ENCODE measurements at places on chromosomes 12 and 14.
A peak's percentile ranks its signal among the peaks of the same experiment; 100 is the strongest.

DNA sequence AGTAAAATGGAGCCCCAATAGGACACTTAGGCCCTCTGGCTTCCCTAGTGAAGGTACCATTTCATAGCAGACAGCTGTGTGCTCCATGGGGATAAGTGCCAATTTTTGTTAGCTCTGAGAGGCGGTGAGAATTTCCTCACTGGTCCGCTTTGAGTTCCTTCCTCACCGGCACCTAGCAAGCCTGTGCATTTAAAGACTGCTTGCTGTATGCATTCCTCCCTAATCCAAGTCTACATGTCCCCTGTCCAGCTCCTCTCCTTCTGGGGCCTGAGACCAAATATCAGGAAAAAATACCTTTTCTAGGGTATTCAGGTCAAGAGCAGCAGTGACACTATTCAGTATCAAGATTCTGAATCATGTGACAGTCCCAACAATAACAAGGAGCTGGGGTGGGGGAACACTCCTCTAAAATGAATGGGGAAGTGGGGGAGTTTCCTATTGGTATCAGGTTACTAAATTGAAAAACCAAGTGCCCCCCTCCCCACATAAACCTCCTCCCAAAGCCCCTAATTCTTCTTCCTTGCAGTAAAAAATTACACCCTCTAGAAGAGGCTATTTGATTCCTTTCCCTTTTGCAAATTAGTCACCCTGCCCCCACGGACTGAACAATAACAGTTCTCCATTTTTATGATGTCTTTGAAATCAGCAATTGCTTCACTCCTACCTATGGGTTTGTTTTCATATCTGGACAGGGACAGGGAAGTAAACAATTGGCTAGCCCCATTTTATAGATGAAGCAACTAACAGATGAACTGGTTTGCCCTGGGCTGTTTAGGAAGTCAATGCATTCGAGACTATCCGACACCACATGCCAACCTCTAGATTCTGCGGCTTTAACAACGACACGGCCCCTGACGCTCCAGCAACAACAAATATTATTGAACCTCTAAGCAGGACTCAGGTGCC, 28.9 kb downstream of the BCL11B start:
- no peak for DNase-seq

- DNase-seq, result peak; percentile 80
Measured at GRCh38 chr14:35385042-35385839, 19.3 kb downstream of the NFKBIA start.

DNA sequence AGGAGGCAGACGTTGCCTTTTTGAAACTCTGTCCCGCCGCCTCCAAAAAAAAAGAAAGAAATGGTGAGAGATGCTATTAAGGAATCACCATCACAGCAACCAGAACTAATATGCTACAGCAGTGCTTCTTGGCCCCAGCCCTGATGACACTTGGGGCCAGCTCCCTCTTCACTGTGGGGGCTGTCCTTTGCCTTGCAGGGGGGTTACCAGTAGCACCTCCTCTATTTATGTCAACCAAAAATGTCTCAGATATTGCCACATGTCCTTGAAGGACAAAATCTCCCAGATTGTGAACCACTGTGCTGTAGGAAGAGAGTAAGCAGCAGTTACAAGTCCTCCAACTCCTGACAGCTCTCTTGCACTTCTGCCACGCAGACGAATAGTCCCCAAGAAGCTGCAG, 76.4 kb downstream of the LRRC74A start:
- DNase-seq, result no peak

GRCh38 chr12:169528-170370, 44.2 kb downstream of the SLC6A12 start:
- no peak for DNase-seq

DNA sequence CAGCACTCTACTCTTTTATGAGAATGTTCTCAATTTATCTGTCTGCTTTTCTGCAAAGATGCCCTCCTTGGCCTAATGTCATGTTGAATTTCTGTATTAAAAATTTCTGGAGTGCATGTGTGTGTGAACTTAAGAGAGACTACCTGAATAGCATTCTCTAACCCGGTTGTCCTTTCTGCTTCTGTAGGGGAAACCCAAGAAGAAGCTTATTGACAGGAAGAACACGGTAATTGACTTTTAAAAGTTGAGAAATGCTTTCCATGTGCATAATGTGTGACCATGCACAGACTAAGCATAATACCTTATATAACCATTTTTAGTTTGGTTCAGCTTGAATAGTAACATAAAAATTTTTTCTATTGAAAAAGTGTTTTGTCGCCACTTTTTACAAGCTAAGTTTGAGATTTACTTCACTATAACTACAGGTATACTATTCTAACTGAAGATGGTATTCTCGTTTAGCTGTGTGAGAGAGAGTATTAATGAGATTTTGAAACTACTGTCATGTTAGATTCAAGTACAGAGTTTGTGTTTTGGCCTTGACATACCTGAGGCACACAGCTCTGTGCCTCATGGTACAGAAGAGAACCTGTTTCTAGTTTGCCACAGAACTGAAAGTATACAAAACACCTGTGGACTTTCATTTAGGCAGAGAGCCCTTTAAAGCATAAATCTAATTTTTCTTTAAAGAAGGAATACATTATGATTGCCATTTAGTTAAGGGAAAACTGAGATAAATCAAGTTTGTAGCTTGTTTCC, 96.8 kb downstream of the TTLL5 start:
- DNase-seq, result no peak

GRCh38 chr12:79373896-79374499, 316.8 kb downstream of the PAWR start:
- peak; percentile 16 for DNase-seq

- DNase-seq, result no peak
Measured at GRCh38 chr14:75181293-75182062, 5.1 kb upstream of the TMED10 start.

GRCh38 chr12:88298761-88299242, 156.7 kb downstream of the TMTC3 start:
- no peak for DNase-seq

DNA sequence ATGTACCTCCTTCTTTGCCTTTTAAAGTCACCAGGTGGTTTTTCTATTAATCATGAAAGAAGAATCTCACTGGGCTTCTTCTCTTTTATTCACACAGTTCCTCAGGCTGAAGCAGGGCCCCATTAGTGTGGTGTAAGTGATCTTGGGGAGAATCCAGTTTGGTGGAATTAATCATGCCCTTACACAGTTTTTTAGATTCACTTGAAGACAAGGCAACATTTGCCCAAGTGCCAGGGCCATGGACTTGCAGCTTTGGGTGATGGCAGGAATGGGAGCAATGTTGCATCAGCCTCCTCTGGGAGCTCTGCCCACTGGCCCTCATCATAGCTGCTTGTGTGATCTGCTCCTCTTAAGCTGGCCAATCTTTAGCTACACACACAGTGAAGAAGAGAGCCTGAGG, 33.8 kb downstream of the KCNK10 start:
- DNase-seq, result no peak

DNA sequence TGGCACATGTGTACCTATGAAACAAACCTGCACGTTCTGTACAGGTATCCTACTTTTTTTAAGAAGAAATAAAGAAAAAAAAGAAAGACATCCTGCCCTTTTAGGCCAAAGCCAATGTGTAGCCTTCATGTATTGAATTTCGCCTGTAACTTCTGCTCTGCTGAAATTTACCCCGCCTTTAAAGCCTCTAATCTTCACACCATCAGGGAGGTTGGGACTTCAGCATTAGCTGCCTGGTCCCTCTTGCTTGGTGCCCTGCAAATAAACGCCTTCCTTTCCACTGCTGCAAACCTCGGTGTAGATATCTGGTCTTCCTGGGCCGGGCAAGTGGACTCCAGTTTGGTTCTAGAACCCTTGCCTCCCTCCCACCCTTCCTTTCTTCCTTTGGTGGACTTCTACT, 2.6 kb upstream of the KRT71 start:
- no peak for DNase-seq

- no peak for DNase-seq
Measured at GRCh38 chr12:25482625-25483024, 70.5 kb downstream of the LMNTD1 start.

DNA sequence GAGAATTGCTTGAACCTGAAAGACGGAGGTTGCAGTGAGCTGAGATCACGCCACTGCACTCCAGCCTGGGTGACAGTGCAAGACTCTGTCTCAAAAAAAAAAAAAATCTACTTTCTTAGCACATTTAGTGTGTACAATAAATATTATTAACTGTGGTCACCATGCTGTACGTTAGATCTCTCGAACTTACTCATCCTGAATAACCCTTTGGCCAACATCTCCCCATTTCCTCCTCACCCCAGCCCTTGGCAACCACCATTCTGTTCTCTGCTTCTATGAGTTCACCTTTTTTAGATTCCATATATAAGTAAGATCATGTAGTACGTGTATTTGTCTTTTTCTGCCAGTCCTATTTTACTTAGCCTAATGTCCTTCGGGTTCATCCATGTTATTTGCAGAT, 13.4 kb downstream of the FUT8 start:
- DNase-seq, result no peak

DNA sequence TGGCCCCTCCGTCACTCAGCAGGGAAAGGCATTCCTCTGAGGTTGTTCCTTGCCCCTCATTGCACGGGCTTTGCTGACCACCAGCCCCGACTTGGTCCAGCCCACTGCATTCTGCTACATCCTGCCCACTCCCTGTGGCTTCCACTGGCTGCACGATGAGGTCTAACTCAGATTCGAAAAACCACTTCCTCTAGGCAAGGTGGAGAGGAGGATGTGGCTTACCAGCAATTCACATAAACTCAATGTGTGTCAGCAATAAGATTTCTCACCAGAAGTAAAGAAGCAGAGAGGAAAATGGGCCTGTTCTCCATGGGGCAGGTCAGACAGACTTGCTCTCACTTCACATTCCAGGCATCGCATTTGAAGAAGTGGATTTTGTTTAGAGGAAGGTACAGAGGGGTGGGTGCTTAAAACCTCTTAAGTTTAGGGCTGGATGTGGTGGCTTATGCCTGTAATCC, 14.7 kb downstream of the GPR68 start:
- DNase-seq, result peak; percentile 64

DNA sequence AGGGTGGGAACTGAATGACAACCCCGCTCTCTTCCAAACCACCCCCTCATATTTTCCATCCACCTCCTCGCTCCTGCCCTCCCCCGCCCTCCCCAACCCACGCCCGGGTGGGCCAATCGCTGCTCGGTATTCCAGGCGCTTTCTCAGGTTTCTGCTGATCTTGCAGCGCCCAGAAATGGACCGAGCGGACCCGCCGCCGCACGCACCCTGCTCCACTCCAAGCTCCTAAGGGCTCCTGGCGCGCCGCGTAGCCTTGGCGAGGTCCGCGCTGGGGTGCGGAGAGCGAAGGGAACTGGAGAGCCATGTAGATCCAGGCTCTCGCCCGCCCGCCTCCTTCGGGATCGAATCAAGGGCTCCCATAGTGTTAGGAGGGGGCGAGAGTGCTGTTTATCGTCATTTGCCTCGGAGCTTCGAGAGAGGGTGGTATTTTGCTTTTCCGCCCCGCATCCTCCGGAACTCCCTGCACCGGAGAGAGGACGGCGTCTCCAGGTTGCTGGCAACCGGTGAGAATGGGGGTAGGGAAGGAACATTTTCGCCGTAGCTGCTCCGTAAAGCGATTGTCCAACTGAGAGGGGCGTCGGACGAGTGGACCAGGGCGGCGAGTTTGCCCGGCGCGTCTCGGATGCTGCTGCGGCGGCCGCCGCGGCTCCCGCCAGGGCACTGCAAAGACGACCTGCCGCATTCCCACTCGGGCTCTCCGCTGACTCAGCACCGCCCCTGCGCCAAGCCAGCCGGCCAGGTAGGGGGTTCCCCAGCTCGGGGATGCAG, at the start of gene KCNA1:
KCNA1 (plus strand) TSS at position 172 of the 768 bp plus-strand sequence. CDS start 1,474 bp downstream, outside the sequence.
- peak; percentile 23 for DNase-seq

DNA sequence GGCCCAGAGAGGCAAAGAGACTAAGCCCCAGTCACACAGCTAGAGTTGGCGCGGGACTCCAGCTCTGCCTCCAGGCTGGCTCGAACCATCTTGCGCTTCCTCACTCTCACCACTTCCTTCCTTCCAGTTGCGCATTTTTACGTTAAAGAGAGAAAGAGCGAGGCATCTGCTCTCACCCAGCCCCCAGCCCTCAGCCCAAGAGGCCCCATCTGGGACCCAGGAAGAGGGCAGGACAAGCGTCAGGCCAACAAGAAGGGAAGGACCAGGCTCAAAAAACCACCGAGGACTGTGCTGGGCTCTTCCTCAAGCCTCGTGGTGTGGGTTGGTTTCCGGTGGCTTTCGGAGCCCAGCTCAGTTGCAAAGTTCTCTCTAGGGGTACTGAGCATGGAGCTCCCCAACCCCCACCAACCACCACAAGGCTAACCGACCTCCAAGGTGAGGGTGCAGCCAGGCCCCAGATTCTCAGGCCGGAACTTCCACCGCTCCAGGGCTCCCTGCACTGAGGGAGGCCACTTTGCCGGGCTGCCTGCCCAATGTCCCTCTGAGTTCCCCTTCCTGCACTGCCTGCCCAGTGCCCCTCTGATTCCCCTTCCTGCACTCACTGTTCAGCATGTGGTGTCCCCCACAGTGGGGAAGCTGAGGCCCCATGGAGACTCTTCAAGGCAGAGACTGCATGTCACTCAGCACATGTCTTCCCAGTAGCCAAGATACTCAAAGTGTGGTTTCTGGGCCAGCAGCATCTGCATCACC, 35.9 kb downstream of the TESC start:
- peak; percentile 29 for DNase-seq
